ENCODE measurements at places on chromosomes 13 and 19.

- DNase-seq = no peak
Measured at GRCh38 chr19:38658462-38659306, 11.2 kb downstream of the ACTN4 start.

- no peak for DNase-seq
Measured at GRCh38 chr13:30172593-30173302, 134.6 kb downstream of the KATNAL1 start.

- DNase-seq = peak; percentile 60
Measured at GRCh38 chr13:29771247-29771646, 79.2 kb downstream of the UBL3 start.

DNA sequence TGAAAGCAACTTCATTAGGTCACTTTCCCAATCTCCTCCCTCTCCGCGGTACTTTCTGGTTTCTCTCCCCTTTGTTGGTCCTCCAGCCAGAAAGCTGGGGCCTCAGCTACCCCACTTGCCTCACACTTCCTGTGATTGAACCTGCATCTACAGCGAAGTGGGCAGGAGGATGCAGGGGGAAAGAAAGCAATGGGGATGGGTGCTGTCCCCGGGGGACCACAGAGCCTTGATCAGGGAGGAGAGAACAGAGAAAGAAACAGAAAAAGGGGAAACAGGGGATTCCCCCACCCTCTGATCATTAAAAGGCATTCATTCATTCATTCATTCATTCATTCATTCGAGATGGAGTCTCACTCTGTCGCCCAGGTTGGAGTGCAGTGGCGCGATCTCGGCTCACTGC is 74.2 kb downstream of the TRPM4 start:
- no peak for DNase-seq

DNA sequence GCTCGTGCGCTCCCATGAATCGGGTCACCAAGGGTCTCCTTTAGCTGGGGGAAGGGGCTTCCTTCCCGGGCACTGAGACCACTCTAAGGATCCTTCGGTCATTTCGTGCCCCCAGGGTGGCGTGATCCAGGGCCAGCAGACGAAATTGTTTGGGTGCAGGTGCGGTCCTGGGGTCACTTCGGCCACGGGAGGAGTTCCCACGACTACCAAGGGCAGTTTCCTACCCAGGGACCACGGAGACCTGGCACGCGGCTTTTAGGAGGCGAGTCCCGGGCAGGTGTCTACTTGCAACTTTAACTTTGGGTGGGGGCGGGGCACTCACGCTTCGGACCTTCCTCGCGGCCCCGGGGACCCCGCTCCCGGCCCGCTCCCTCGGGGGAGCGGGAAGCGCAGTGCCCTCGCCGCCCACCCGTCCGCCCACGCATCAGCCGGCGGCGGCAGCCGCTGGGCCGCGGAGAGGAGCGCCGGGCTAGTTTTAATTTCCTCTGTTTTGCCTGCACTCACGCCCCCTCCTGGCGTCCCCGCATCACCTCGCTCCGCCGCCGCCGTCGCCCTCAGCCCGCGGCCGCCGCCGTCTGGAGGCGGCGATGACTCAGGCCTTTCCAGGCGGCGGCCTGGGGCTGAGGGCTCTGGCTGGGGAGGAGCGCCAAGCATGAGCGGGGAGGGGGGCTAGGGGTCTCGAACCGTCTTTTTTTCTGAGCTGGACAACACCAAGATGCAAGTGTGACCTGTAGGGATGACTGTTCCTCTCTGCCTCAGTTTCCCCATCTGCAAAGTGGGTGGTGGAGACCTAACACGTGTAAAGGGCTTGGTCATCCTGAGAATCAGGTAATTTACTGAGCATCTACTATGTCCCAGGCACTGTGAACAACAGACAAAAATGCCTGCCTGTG is 21.8 kb downstream of the OLFM2 start:
- DNase-seq = peak; percentile 63

- DNase-seq = no peak
Measured at GRCh38 chr19:48719263-48720171, at the start of gene MAMSTR. TSS of gene MAMSTR (minus strand) at chr19:48719725. CDS start at chr19:48719031, 694 bp downstream.

DNA sequence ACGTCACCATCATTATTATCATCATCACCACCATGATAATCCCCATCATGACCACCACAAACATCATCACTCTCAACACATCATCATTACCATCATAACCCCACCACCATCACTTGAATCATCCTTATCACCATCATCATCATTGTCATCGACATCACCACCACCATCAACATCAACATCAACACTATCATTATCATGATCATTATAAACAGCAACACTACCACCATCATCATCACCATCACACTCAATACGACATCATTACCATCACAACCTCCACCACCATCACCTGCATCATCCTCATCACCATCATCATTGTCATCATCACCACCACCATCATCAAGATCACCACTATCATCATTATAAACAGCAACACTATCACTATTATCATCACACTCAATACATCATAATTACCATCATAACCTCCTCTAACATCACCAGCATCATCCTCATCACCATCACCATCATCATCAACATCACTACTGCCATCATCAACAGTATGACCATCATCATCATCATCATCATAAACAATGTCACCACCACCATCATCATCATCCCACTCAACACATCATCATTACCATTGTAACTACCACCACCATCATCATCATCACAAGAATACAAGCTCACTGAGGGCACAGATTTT is 78.7 kb downstream of the MBD3L1 start:
- no peak for DNase-seq

DNA sequence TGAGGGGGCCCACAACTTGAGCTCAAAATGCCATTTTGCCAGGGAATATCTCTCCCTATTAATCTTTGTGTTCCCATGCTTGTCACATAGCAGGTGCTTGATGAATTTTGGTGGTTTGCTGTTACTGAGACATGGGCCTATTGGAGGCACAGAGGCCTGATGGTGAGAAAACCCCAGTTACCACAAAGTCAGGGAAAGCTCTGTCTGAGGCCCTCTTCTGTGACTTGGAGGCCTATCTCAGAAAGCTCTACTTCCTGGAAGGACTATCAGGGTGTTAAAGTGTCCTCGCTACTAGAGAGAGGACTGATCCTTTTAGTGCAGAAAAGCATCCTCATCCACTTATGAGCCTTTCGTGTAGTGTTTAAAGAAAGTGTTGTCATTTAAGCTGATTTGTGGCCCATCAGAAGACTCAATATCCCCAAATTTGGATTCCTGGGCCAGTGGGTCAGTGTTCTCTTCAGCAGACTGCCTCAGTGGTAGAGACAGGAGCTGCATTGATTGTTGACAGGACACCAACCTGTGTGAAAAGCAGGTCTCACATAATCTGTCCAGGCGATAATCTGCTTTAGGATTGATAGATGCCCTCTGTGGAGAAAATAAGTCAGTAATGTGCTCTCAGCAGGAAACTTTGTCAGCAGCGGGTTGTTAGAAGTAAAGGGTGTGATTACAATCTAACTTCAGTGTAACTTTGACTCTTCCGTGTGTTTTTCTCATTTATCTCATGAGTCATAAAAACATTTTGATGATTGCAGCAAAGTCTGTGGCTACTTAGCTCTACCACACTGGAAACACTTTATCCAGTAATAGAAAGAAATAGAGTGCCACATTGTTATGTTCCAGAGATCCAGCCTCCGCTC is 121.0 kb downstream of the AKAP11 start:
- no peak for DNase-seq

GRCh38 chr13:21009036-21009435 is 52.4 kb downstream of the LATS2 start:
- no peak for DNase-seq

DNA sequence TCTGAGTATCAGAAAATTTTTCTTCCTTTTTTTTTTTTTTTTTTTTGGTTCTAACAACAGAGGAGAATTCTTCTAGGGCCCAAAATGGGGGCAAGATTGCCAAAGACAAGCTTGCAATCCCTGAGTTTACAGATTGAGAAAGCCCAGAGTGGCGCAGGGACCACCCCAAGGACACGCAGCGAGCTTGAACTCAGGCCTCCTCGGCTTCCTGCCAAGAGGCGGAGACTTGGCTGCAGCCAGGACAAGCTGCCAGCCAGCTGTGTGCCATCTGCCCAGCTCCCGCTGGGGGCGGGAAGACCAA is 506 bp upstream of the MRPL34 start:
- no peak for DNase-seq

DNA sequence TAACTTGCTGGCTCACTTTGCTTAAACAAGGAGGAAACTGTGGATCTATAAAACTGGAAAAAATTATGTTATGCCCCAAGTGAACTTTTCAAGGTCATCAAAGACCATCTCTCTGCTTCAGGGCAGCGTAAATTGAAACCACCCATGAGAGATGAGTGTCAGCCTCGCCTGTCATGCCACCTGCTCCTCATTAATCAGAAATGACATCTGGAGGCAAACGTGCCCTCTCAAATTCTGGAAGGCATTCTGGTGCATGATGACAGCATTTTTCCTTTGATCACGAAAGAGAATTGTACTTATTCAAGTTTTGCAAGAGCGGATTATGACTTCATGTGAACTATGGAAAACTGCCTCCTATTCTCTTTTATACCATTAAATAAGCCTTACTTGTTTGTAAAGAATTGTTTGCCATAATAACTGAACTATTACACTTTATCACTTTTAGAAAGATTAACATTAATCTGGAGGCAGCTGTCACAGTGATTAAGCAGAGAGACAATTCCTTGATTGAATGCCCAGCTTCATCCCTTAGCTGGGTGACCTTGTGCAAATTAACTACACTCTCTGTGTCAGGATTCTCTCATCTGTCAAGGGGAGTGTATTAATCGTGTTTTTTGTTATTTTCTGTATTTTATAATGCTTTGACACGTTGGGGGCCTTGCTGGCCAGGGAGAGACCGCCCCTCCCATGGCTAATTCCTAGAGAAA is 17.0 kb upstream of the SACS start:
- no peak for DNase-seq

DNA sequence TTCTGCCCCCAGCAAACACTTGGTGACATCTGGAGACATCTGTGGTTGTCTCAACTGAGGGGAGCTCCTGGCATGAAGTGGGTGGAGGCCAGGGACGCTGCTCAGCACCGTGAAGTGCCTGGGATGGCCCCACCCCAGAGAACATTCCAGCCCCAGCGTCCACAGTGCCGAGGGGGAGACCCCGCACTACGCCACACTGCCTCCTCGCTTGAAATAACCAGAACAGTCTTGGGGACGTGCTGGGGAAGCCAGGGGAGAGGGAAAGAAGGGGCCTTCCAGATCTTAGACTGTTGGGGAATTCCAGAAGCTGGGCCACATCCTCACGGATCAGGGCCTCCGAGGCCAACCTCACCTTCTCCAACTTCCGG is 4.2 kb downstream of the DPP9 start:
- DNase-seq = no peak
